ENCODE measurements at places on chromosomes 1 and 21. TPM values are rescaled to one million over a fixed set of nuclear protein-coding genes. Genes with fewer than 3 reads are reported as not detected.

The ALX3 gene
- not detected for total RNA-seq

- DNase-seq = peak; percentile 65
- H3K4me3 ChIP-seq = no peak overlapping the region
- H3K36me3 ChIP-seq = no peaks in the 10 kb centered on the region
- no peaks in the 10 kb centered on the region for H3K4me1 ChIP-seq
Observed at GRCh38 chr1:174883409-174883808, 116.3 kb upstream of the CACYBP start.

- H3K27me3 ChIP-seq = no peaks in the 10 kb centered on the region
- no peak overlapping the region for H3K27ac ChIP-seq
- H3K4me1 ChIP-seq = no peaks in the 10 kb centered on the region
- DNase-seq = no peak
- H3K4me3 ChIP-seq = no peak overlapping the region
Observed at GRCh38 chr1:13605159-13605558, 21.5 kb downstream of the PDPN start.

DNA sequence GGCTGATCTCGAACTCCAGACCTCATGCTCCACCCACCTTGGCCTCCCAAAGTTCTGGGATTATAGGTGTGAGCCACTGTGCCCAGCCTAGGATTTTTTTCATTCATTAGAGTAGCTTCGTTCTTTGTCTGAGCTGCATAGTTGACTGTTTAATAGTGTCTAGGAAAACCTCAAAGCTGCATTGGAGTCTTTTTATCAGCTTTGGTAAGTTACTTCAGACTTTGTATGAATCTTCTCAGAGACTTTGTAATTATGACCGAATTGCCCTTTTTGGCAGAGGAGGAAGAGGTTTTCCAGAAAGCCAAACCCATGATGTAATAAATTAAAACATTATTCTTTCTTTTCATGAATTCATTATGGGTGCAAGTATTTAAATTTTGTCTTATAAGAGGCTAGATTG, 5.1 kb downstream of the DNAJB4 start:
- DNase-seq = no peak
- H3K27me3 ChIP-seq = no peaks in the 10 kb centered on the region
- no peak overlapping the region for H3K27ac ChIP-seq
- H3K36me3 ChIP-seq = no peaks in the 10 kb centered on the region
- peaks cover 6% of the 10 kb centered on the region for H3K4me1 ChIP-seq

The RORC gene
- total RNA-seq = not detected

The NEGR1 gene
- total RNA-seq = 2.1 TPM

DNA sequence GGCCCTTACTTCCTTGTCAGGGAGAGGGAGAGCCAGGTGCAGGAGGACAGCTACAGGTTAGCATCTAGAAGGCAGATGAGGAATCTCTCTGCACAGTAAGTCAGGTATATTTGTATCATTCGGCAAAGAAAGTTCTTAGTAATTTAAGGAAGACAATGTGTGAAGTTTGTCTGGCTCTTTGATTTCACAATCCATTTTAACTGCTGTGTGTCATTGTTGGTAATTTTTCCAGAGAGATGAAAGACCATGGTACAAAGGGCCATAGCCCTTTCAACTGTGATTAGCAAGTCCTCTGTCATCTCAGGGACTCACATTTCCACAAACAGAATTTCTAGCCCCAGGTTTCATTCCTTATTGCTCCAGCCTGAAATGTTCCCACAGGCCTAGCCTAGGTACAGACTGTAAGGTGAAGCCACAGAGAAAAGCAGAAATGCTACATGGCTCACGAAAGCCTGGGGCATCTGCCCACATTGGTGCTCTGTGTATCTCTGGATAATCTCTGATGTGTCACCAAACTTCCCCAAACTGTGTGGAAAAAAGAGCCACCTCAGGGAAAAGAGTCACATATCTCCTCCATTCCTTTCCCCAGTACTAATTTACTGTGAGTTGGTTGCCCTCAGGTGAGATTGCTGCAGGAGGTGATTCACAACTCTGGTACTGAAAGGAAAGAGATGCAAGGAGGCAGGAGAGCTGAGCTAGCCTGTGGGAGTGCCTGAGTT, 70.6 kb downstream of the SYT6 start:
- no peak overlapping the region for H3K4me3 ChIP-seq
- no peak for DNase-seq
- H3K36me3 ChIP-seq = no peaks in the 10 kb centered on the region
- H3K4me1 ChIP-seq = no peaks in the 10 kb centered on the region

GRCh38 chr1:55823541-55824250, 608.5 kb upstream of the USP24 start:
- peaks cover 5% of the 10 kb centered on the region for H3K4me1 ChIP-seq
- no peak overlapping the region for H3K4me3 ChIP-seq
- no peak for DNase-seq

- no peak within 1 kb of the TSS for H3K4me3 ChIP-seq
- H3K4me1 ChIP-seq = no peaks in the 10 kb centered on the region
- H3K36me3 ChIP-seq = no peaks in the 10 kb centered on the region
- no peak within 1 kb of the TSS for H3K27ac ChIP-seq
- DNase-seq = no peak
- H3K27me3 ChIP-seq = no peaks in the 10 kb centered on the region
Observed at GRCh38 chr1:247924868-247925267, at the start of gene OR2AJ1. Gene OR2AJ1, plus strand, starts transcription at chr1:247924889. Its CDS starts 8,880 bp downstream, at chr1:247933769.

GRCh38 chr1:247119600-247120407, 15.6 kb upstream of the ZNF669 start:
- no peaks in the 10 kb centered on the region for H3K4me1 ChIP-seq
- no peak overlapping the region for H3K4me3 ChIP-seq
- no peaks in the 10 kb centered on the region for H3K36me3 ChIP-seq
- no peak overlapping the region for H3K27ac ChIP-seq
- no peaks in the 10 kb centered on the region for H3K27me3 ChIP-seq

- H3K36me3 ChIP-seq = no peaks in the 10 kb centered on the region
- no peak for DNase-seq
- no peak overlapping the region for H3K4me3 ChIP-seq
Observed at GRCh38 chr1:20610970-20611369, 22.1 kb downstream of the CDA start.

The APCS gene
- total RNA-seq = not detected

DNA sequence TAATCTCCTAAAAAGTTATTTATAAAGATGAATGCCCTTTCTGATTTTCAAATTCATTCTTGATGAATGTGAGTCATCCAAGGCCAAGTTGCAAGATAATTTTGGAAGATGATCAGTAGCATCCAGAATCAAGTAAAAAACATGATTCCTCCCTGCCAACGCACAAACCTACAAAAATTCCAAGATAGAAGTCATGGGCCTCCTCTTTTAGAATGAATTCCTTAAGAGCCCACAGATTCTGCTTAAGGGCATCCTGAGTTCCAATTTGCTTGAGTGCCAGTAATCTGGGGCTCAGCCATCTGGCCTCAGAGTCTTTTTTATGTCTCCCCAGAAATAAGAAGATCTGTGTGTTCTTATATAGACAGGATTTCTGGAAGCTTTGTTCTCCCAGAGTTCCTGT, 23.2 kb upstream of the SPATA6 start:
- no peak for DNase-seq
- H3K27ac ChIP-seq = no peak overlapping the region
- peaks cover 4% of the 10 kb centered on the region for H3K27me3 ChIP-seq
- no peak overlapping the region for H3K4me3 ChIP-seq
- H3K36me3 ChIP-seq = no peaks in the 10 kb centered on the region

- no peak overlapping the region for H3K27ac ChIP-seq
- H3K27me3 ChIP-seq = no peaks in the 10 kb centered on the region
- no peak for DNase-seq
- no peaks in the 10 kb centered on the region for H3K4me1 ChIP-seq
- no peak overlapping the region for H3K4me3 ChIP-seq
Observed at GRCh38 chr21:41048623-41049022, 119.3 kb upstream of the BACE2 start.

The PLCH2 gene
- total RNA-seq = not detected

- no peaks in the 10 kb centered on the region for H3K4me1 ChIP-seq
- peaks cover 7% of the 10 kb centered on the region for H3K27me3 ChIP-seq
- H3K36me3 ChIP-seq = no peaks in the 10 kb centered on the region
- DNase-seq = no peak
Observed at GRCh38 chr1:38923607-38924006, 18.0 kb downstream of the RHBDL2 start.

- H3K27ac ChIP-seq = no peak overlapping the region
- no peaks in the 10 kb centered on the region for H3K27me3 ChIP-seq
- peaks cover 9% of the 10 kb centered on the region for H3K4me1 ChIP-seq
- H3K36me3 ChIP-seq = peaks cover 13% of the 10 kb centered on the region
Observed at GRCh38 chr1:156805766-156806511, 10.7 kb downstream of the SH2D2A start.

The NIBAN1 gene
- total RNA-seq = 5.0 TPM

The ZNF684 gene
- 11.1 TPM for total RNA-seq

The FCAMR gene
- total RNA-seq = not detected

- no peak overlapping the region for H3K27ac ChIP-seq
- no peaks in the 10 kb centered on the region for H3K27me3 ChIP-seq
- H3K36me3 ChIP-seq = no peaks in the 10 kb centered on the region
Observed at GRCh38 chr1:68570871-68571270, 74.0 kb upstream of the DEPDC1 start.

DNA sequence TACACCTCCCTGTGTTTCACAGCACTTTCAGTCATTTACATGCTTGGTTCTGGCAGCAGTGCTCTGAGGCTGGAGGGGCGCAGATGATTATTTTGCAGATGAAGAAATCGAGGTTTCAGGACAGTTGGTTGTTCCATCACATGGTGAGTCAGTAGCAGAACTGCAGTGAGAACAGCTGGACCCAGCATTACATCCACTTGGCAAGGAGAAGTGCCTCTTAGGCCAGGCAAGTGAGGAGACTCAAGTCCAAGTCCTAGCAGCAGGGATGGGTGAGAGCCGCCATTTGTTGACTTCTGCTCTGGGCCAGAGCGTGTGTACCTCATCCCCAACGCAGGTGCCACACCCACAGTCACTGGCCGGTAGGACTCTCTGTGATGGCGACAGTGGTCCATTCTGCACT, 26.8 kb upstream of the EPHA8 start:
- H3K4me3 ChIP-seq = no peak overlapping the region
- DNase-seq = no peak
- no peaks in the 10 kb centered on the region for H3K4me1 ChIP-seq
- H3K27ac ChIP-seq = no peak overlapping the region

The TMEM269 gene
- 0.66 TPM for total RNA-seq

DNA sequence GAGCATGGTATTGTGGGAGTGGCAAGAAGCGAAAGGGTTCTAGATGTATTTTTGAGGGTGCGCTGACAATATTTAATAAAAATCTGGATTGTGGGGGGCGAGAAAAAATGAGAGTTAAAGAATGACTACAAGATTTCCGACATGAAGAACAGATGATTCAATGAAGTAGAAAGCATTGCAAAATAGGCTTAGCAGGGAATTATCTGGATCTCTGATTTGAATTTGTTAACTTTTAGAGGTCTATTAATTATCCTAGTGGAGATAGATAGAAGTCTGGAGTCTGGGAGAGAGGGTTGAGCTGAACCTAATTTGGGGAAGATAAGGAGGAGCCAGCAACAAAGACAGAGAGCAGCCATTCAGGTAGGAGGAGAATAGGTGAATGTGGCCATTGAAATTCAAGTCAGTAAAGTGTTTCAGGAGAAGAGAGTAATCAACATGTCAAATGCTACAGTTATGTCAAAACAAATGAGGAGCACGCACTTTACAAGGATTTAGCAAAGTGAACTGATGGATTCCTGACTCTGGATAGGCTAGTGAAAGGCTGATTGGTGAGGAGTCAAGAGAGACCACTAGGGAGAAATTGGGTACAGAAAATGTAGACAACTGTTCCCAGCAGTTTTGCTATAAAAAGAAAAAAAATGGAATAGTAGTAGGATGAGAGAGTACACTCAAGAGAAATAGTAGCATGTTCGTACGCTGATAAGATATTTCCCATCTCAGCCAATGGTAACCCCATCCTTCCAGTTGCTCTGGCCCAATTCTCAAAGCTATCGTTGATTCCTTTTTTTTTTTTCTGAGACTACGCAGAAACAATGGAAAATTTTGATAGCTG, 393.2 kb upstream of the CXADR start:
- no peak overlapping the region for H3K4me3 ChIP-seq
- no peak overlapping the region for H3K27ac ChIP-seq
- H3K4me1 ChIP-seq = no peaks in the 10 kb centered on the region
- H3K27me3 ChIP-seq = no peaks in the 10 kb centered on the region
- H3K36me3 ChIP-seq = no peaks in the 10 kb centered on the region
- DNase-seq = no peak

DNA sequence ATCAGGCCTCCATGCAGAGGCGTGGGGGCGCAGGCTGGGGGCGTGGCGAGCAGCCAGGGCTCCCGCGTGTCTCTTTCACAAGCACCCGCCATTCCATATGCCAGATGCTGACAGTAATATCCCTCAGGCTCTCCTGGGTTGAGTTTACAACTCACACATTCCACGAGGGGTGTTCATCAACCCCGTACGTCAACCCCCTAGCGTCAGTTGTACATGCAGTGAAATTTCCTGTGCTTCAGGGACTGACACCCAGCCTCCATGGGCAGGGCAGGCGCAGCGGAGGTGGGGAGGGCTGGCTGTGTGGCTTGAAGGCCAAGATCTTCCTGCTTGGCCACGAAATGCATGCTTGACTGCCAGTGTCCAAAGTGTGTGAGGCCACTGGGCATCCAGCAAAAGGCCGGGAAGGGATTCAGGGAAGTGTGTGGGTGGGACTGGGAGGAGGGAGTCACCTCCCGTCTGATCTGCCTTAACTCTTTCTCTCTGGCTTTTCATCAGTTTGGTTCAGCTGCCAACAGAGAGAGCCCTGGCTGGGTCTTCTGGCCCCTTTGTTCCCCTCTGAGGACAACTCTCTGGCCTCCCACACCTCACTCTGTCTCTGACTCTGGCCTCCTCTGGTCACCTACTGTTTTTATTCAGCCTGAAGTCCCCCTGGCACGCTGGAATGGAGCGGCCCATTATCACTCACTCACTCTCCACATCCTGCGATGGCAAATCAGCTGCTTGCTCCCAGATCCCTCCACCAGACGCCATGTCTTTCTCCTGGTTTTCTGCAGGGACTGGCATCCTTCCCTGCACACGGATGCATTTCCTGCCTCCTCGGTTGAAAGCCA, 33.8 kb downstream of the CLIC6 start:
- H3K4me3 ChIP-seq = no peak overlapping the region
- DNase-seq = peak; percentile 53
- H3K27me3 ChIP-seq = no peaks in the 10 kb centered on the region
- H3K4me1 ChIP-seq = no peaks in the 10 kb centered on the region

GRCh38 chr1:64775113-64775512, 30.2 kb downstream of the RAVER2 start:
- no peaks in the 10 kb centered on the region for H3K27me3 ChIP-seq
- no peak overlapping the region for H3K4me3 ChIP-seq
- no peaks in the 10 kb centered on the region for H3K4me1 ChIP-seq
- no peak overlapping the region for H3K27ac ChIP-seq
- peaks cover 22% of the 10 kb centered on the region for H3K36me3 ChIP-seq

The TDRD5 gene
- total RNA-seq = 0.52 TPM

GRCh38 chr1:89810302-89810701, 10.5 kb upstream of the LRRC8D start:
- peaks cover 93% of the 10 kb centered on the region for H3K27me3 ChIP-seq
- no peak overlapping the region for H3K4me3 ChIP-seq
- peaks cover 18% of the 10 kb centered on the region for H3K4me1 ChIP-seq
- no peaks in the 10 kb centered on the region for H3K36me3 ChIP-seq
- no peak for DNase-seq
- no peak overlapping the region for H3K27ac ChIP-seq

- H3K4me3 ChIP-seq = no peak overlapping the region
- H3K27ac ChIP-seq = no peak overlapping the region
- H3K4me1 ChIP-seq = no peaks in the 10 kb centered on the region
- no peak for DNase-seq
- H3K27me3 ChIP-seq = no peaks in the 10 kb centered on the region
Observed at GRCh38 chr21:46033410-46034400, 52.1 kb downstream of the COL6A1 start.
